ENCODE measurements at places on chromosomes 1 and 21. TPM values are rescaled to one million over a fixed set of nuclear protein-coding genes. Genes with fewer than 3 reads are reported as not detected.
A peak's percentile ranks its signal among the peaks of the same experiment; 100 is the strongest.

DNA sequence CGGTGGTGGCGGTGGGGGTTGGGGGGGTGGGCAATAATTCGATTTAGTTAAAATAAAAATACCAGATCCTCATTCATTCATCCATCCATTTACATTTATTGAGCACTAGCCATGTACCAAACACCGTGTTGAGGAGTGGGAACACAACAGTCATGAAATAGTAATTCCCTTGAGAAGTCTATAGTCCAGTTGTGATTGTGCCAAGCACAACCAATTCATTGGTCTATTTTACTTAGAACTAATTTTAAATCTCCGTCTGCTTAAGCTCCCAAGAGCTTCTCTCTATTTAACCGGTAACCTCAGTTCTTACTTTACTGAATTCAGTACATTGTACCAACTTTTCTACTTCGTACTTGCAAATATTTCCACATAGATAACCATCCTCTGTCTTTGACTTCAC is 38.4 kb downstream of the WARS2 start:
- DNase-seq: no peak

- no peak for DNase-seq
Observed at GRCh38 chr1:198316546-198317100, 159.8 kb downstream of the NEK7 start.

DNA sequence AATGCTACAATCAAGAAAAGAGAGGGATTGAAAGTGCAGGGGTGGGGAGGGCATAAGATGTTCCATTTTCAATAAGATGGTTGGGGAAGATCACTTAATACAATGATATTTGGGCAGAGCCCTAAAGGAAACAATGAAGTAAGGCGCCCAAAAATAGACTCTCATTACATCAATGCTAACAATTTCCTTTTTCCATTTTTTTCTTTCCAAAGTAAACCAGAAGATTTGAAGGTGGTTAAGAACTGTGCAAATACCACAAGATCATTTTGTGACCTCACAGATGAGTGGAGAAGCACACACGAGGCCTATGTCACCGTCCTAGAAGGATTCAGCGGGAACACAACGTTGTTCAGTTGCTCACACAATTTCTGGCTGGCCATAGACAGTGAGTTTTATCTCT is 16.8 kb downstream of the IFNAR2 start:
- DNase-seq: no peak

DNA sequence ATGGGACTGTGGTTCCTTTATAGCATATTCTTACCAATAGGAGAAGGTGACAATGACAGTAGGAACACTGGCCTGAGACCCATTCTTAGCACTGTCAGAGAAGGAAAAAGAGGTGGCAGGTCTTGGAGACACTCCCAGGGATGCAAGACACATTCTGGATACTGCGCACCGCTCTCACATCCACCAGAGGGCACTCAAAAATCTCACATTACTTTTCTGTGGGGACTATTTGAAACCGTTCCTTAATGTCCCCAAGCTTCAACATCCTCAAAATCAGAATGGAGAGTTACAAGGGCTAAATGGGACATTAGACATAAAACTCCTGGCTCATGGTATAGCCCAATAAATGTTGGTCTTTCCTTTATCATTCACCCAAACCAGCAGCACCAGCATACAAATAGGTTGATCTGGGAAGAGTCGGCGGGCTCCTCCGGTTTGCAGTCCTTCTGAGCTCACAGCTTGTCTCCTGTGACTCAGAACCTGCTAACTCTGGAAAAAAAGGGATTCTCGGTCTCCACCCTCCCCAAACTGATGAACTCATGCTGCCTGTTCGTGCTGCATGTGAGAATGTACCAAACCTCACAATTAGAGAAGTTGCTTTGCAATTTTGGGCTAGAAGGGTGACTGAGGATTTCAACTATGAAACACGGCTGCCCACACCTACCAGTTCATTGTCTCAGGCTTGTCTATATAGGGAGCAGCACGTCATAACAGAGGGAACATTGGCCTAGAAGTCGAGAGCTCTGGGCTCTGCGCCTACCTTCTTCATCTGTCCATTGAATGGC is 40.2 kb downstream of the IL12RB2 start:
- no peak for DNase-seq

DNA sequence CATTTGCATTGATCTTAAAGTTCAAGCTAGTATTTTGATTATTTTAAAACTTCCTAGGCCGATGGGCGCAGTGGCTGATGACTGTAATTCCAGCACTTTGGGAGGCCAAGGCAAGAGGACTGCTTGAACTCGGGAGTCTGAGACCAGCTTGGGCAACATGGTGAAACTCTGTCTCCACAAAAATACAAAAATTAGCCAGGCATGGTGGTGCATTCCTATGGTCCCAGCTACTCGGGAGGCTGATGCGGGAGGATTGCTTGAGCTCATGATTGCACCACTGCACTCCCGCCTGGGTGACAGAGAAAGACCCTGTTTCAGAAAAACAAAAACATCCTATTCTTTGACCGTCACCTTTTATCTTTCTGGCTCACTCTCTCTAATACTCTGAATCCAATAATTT is 30.0 kb downstream of the MFSD2A start:
- no peak for DNase-seq

DNA sequence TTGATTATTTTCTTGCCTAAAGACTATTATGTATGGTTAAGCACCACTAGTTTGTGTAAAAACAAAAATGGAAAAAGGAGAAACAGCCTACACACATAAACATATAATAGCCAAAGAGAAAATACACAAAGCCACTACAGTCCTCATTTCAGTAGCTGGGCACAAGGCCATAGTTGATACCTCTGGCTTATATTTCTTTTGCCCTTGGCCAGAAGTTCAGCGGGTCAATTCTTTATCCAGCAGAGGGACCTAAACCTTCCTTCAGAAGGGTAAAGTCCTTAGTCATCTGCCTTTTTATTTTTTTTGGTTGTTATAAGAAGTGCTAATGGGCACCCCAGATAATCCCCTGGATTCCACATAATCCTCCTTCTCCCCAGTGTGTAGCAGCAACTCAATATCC is 134.1 kb downstream of the PIGK start:
- DNase-seq: no peak

GRCh38 chr1:81032973-81033425 is 767.7 kb upstream of the ADGRL2 start:
- no peak for DNase-seq

GRCh38 chr1:185674201-185674600 is 60.0 kb upstream of the HMCN1 start:
- DNase-seq: peak; percentile 50

- DNase-seq: no peak
Observed at GRCh38 chr1:99198393-99198792, 65.9 kb upstream of the PLPPR4 start.

DNA sequence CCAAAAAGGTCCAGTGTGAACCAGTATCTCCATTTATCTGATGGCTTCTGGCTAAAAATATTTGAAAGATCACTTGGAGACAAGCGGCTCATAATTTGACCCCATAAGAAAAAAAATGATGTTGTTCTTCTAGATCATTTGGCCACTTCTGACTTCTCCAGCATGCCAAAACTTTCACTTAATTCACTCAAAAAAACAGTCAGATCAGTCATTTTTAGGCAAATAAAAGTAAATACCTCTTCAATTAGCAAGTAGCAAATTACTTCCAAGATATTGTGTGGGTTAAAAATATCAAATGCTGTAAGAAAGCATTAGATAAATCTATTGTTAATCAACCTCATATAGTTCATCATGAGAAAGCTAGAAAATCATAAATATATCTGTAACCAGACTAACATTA is 106.0 kb downstream of the ZC3H11B start:
- DNase-seq: no peak

Gene GNB1
- 304 TPM for total RNA-seq

Gene NUDT4B
- not detected for total RNA-seq

Gene KLHDC8A
- not detected for total RNA-seq
